ENCODE measurements at places on chromosomes 2 and 18. TPM values are rescaled to one million over a fixed set of nuclear protein-coding genes. Genes with fewer than 3 reads are reported as not detected.

TMX3 gene
- total RNA-seq = 64.6 TPM

HOXD8 gene
- total RNA-seq = not detected

KCNIP3 gene
- 1.5 TPM for total RNA-seq

TUBA3D gene
- total RNA-seq = not detected

ARHGEF33 gene
- total RNA-seq = 0.30 TPM

DYSF gene
- 140 TPM for total RNA-seq

VWA3B gene
- total RNA-seq = not detected

GDF7 gene
- total RNA-seq = 1.9 TPM

LCT gene
- not detected for total RNA-seq

SPAG16 gene
- total RNA-seq = 14.6 TPM

SNRPD1 gene
- total RNA-seq = 60.6 TPM
